ENCODE measurements at places on chromosomes 12 and 14.

DNA sequence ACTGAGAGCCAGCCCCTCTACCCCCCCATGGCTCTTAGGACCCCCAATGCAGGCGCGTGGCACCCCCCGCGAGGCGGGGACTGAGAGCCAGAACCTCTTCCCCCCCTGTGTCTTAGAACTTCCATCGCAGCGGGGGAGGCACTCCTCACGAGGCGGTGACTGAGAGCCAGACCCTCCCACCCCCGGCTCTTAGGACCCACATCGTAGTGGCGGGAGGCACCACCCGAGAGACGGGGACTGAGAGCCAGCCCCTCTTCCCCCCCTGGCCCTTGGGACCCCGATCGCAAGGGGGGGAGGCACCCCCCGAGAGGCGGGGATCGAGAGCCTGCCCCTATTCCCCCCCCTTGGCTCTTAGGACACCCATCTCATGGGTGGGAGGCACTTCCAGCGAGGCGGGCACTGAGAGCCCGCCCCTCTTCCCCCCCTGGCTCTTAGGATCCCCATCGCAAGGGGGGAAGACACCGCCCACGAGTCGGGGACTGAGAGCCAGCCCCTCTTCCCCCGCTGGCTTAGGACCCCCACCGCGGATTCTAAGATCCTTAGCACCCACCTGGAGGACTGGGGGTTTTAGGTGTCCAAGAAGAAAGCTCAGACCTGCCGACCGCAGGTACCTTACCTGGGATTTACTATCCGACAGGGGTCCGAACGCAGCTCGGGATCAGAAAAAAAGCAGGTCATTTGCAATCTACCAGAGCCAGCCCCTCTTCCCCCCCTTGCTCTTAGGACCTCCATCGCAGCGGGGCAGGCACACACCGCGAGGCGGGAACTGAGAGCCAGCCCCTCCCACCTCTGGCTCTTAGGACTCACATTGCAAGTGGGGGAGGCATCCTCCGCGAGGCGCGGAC, 44.9 kb downstream of the DDX11 start:
- no peak for DNase-seq

GRCh38 chr12:39804898-39805297, 185.3 kb upstream of the ABCD2 start:
- no peak for DNase-seq

GRCh38 chr12:113005762-113006161, 27.4 kb downstream of the OAS2 start:
- no peak for DNase-seq

DNA sequence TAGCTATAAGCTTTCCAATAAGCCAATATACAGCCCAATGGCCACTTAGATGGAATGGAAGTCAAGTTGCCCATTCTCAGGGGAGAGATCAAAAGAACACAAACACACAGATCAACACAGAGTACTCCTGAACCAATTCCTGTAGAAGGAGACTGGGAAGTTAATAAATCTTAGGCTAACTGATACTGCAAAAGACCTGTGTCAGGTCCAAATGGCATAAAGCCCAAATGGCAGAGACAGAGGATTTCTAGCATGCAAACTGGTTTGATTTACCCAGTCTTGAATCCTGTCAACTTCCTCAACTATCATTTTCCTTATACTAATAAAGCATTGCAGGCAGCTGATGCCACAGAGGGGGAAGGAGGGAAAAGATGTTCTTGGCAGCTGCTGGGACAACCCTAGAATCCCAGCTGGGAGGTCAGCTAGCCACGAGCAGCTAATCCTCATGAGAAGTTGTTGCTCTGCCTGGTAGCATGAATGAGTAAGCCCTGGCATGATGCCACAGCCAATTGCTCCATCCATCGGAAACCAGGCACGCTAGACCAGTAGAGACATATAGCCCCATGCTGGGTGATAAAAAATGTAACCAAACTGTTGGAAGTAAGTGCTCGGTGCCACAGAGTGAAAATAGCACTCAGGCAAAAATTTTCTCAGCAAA, 26.2 kb downstream of the ANG start:
- no peak for DNase-seq

- DNase-seq, result no peak
Measured at GRCh38 chr12:56522411-56523193, 982 bp downstream of the RBMS2 start.

DNA sequence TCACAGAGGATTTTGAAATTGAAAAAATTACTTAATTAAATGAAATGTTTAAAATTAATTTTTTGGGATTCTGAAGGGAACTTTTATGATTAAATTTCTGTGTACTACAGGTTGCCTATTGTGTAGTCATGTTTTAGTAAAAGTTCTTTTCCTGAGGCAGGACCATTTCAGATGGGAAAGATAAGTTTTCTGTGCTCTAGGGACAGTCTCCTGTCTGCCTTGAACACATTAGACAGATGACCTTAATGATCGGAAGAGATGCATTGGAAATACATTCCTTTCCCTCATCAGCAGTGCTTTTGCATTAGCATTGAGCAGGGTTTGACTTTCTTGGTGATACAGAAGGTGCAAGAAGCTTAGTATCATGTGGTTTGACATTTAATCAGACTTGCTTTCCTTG, 28.1 kb downstream of the CRADD start:
- no peak for DNase-seq

DNA sequence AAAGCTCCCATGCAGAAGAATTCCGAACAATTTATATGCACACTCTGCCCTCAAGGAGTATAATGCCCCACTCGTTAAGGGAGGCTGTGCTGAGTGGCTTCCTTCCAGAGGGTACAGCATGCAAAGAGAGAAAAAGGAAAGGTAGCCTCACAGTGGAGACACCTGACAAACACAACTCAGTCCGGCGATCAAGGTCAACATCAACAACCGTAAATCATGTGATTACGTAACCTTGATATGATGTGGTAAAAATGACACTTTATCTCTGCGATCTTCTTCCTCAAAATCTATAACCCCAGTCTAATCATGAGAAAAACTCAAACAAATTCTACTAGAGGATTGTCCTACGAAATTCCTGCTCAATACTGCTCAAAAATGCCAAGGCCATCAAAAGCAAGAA, 400.5 kb upstream of the CCDC196 start:
- no peak for DNase-seq

GRCh38 chr12:96057986-96058553, 22.7 kb upstream of the LTA4H start:
- DNase-seq, result no peak
